ENCODE measurements at places on chromosomes 12 and 14. TPM values are rescaled to one million over a fixed set of nuclear protein-coding genes. Genes with fewer than 3 reads are reported as not detected.

The TMPRSS12 gene
- total RNA-seq: not detected

DNA sequence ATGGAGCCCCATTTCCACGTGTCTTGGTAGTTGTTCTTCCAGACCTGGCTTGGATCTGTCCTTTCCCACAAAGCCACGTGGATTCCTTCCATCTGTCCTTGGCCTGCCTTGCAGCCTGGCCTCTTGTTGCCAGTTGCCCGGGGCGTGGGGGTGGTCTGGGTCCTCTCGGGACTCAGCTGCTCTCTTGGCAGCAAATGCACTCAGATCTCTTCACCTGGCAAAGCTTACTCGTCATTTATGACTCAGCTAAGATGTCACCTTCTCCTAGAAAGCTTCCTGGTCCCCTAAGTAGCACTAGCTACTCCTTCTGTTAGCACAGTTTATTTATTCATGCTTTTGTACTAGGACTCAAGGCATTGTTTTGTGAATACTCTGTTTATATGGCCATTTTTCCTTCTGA, 13.6 kb downstream of the PLEKHG3 start:
- H3K4me3 ChIP-seq: no peak overlapping the region
- H3K4me1 ChIP-seq: peaks cover 8% of the 10 kb centered on the region
- DNase-seq: no peak
- peak overlapping the region; percentile 56 for H3K27ac ChIP-seq

The GNS gene
- total RNA-seq: 215 TPM

DNA sequence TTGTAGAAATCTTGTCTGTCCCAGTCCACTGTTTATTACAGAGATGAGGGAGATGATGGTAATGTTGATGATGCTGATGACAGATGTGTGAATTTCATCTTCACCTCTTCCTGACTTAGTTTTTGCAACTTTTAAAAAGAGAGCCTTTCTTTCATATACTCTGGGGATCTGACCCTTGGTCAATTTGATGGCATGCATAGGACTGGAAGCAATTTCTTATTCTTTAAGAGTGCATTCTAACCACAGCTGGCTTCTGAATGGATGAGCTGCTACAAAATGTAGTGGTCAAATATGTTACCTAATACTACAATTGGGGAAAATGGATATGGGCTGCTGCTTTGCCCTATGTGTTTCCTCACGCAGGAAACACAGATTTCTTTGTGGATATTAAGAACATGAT, 80.8 kb downstream of the MYRFL start:
- no peaks in the 10 kb centered on the region for H3K27me3 ChIP-seq
- no peak overlapping the region for H3K27ac ChIP-seq
- no peak overlapping the region for H3K4me3 ChIP-seq
- no peaks in the 10 kb centered on the region for H3K36me3 ChIP-seq

The DYNLL1 gene
- total RNA-seq: 258 TPM

DNA sequence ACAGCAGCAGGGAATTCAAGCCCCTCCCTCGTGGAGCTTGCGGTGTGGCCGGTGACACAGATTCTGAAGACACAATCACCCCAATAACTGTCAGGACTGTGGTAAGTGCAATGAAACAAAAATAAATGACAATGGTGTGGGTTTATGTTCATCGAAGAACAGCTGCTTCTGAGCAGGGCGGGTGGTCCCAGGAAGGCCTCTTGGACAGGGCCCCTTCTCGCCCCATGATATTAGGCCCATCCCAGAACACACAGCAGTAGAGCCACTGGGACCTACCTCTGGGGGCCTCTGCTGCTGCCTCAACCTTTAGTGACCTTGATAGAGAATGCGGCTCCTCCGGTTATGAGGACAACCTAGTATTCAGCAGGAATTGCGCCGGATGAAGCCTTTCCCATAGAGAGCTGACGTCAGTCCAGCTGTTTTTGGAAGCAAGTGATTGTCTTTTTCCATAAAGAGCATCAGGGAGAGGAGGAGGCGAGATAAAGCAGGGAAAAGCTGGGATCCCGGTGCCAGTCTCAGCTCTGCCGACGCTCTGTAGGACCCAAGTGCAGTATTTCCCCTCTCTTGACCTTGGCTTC, 84.1 kb upstream of the BCL11B start:
- DNase-seq: no peak
- H3K27ac ChIP-seq: no peak overlapping the region
- no peaks in the 10 kb centered on the region for H3K4me1 ChIP-seq
- H3K36me3 ChIP-seq: no peaks in the 10 kb centered on the region

The KLRF2 gene
- not detected for total RNA-seq

The SDR9C7 gene
- total RNA-seq: not detected

DNA sequence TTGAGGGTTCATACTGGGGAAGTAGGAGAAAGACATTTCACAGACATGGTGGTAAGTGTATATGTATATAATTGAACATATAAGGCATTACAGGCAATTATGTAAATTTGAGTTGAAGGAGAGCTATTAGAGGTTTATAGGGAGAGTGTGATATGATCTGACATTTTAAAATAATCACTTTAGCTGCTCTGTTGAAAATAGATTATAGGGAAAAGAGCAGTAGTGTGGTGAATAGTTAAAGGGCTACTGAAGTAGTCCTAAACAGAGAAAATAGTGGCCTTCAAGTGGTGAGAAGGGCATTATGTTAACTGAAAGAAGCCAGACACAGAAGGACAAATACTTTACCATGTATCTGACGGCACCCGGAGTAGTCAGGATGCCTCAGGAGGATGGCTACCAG, 234.2 kb downstream of the SLC41A2 start:
- no peak overlapping the region for H3K4me3 ChIP-seq
- no peaks in the 10 kb centered on the region for H3K27me3 ChIP-seq
- no peak overlapping the region for H3K27ac ChIP-seq

DNA sequence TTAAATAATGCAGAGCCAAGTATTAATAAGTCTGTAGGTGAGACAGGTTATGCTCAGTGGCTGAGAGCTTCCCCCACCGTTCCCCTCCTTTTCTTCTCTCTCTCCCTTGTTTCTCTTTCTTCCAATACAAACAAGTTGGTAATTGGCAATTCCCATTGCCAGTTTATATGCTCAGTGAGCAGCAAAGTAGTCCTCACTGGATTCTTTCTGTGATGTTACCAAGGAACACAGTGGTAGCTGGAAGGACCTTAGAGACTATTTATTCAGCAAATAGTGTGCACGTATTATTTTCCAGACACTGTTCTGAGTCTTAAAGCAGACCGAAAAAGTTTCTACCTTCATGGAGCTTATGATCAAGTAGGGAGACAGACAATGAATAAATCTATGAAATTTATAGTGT, 344.4 kb downstream of the FUT8 start:
- no peaks in the 10 kb centered on the region for H3K4me1 ChIP-seq
- no peak overlapping the region for H3K4me3 ChIP-seq
- H3K27me3 ChIP-seq: no peaks in the 10 kb centered on the region
- DNase-seq: no peak
- no peak overlapping the region for H3K27ac ChIP-seq

GRCh38 chr12:122133192-122133950, 40.6 kb downstream of the IL31 start:
- no peak for DNase-seq
- H3K27me3 ChIP-seq: no peaks in the 10 kb centered on the region
- peaks cover 50% of the 10 kb centered on the region for H3K36me3 ChIP-seq

- DNase-seq: no peak
- no peak overlapping the region for H3K27ac ChIP-seq
Observed at GRCh38 chr12:48069241-48069640, 36.6 kb downstream of the SENP1 start.

The KRT6C gene
- total RNA-seq: not detected

- no peak overlapping the region for H3K4me3 ChIP-seq
- H3K27ac ChIP-seq: no peak overlapping the region
- DNase-seq: peak; percentile 56
- no peaks in the 10 kb centered on the region for H3K27me3 ChIP-seq
Observed at GRCh38 chr12:27305673-27306456, 26.8 kb upstream of the BMAL2 start.

The RECQL gene
- 37.5 TPM for total RNA-seq

The HOXC4 gene
- total RNA-seq: 24.5 TPM

The FOXG1 gene
- total RNA-seq: not detected

DNA sequence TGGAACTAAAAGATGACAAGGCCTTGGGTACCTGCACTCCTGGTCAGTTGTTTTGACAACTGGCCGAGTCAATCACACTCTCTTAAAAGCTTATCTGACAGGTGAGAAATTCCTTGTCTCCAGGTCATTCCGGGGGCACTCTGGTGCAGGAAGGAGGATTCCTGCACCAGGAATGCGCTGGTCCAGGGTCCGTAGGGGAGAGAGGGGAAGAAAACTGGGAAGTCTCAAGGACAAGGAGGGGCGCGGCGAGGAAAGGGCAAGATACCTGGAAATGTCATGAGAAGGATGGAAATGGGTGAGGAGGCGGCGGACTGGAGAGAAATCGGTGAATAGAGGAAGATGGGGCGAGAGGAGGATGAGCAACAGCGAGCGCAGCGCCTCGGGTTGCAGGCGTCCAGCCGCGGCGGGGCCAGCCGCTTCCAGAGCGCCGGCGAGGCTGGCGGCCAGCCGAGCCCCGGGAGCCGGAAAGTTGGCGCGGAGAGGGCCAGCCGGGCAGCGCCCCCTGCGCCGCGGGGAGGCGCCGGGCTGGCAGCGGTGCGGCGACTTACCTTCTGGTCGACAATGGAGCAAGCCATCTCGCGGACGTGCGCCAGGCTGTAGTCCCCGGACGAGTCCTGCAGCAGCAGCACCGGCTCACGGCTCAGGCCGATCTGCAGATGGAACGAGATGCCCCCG, 809 bp downstream of the PRKD1 start:
- H3K4me3 ChIP-seq: peak overlapping the region; percentile 83
- H3K27ac ChIP-seq: peak overlapping the region; percentile 59
- DNase-seq: peak; percentile 69
- H3K4me1 ChIP-seq: peaks cover 4% of the 10 kb centered on the region
- no peaks in the 10 kb centered on the region for H3K27me3 ChIP-seq

DNA sequence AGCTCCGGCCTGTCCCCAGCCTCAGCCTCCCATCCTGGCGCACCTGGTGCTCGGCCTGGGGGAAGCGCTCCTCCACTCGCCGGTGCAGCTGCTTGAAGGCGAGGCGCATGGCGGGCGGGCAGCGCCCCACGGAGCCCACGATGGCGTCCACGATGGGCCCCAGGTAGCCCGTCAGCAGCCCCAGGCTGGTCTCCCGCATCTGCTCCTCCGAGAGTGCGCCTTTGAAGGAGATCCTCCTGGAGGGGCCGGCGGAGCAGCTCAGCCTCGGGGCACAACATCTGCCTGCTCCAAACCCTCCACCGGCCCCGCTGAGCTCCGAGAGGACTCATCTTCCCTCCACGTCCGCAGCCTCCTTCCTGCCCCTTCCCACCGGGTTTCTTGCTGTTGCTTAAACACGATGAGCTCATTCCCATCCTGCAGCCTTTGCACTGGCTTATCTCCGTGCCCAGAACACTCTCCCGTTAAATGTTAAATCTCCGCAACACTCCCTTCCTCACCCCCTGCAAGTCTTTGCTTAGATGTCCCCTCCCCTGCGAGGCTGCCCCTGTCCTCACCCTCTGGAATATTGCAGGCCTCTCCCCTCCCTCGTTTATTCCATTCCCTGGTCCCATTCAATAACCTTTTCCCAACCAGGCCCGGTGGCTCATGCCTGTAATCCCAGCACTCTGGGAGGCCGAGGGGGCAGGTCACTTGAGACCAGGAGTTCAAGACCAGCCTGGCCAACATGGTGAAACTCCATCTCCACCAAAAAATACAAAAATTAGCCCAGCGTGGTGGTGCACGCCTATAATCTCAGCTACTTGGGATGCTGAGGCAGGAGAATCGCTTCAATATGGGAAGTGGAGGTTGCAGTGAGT, 23.3 kb downstream of the RASAL1 start:
- no peaks in the 10 kb centered on the region for H3K36me3 ChIP-seq
- H3K4me3 ChIP-seq: no peak overlapping the region
- no peaks in the 10 kb centered on the region for H3K4me1 ChIP-seq
- H3K27ac ChIP-seq: no peak overlapping the region
- DNase-seq: no peak

DNA sequence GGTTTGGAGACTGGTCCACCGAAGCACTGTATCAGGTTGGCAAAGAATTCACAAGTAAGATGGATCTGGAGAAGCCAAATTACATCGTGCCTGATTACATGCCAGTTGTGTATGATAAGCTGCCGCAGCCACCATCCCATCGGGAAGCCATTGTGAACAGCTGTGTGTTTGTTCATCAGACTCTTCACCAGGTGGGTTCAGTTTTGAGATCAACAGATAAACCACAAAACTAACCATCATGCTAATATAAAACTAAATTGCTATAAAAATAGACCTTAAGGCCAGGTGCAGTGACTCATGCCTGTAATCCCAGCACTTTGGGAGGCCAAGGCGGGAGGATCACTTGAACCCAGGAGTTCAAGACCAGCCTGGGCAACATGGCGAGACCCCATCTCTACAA, 58.9 kb downstream of the HSP90AA1 start:
- peaks cover 65% of the 10 kb centered on the region for H3K36me3 ChIP-seq
- no peaks in the 10 kb centered on the region for H3K4me1 ChIP-seq
- no peak overlapping the region for H3K27ac ChIP-seq
- H3K27me3 ChIP-seq: no peaks in the 10 kb centered on the region

- H3K36me3 ChIP-seq: no peaks in the 10 kb centered on the region
- no peaks in the 10 kb centered on the region for H3K4me1 ChIP-seq
- no peak overlapping the region for H3K4me3 ChIP-seq
- H3K27ac ChIP-seq: no peak overlapping the region
- DNase-seq: no peak
- H3K27me3 ChIP-seq: no peaks in the 10 kb centered on the region
Observed at GRCh38 chr12:98770230-98770629, 125.1 kb downstream of the APAF1 start.

The NTN4 gene
- 83.2 TPM for total RNA-seq

GRCh38 chr14:58771016-58771415, 133.3 kb downstream of the DACT1 start:
- no peaks in the 10 kb centered on the region for H3K4me1 ChIP-seq
- no peak for DNase-seq

DNA sequence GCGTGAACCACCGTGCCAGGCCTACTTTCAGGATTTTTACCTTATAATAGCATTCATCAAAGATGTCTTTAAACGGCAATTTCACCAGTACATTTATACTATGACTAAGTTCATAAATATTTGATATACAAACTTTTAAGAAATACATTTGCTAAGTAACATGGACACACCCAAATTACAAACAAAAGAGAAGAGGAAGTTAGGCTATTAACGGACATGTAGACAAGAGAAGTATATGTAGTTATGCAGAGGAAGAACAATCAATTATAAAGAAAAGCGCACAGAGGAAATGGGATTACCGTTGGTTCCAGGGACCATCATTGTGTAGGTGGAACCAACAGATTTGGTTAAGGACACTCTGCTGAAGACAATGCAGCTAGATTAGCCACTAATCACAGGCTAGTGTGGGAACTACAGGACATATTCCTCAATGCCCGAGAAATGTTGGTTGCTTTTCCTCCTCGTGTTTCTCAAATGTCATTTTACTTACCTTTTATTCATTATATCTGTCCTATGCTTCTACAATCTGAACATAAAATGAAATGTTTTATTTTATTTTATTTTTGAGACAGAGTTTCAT, 24.0 kb upstream of the PKP2 start:
- no peaks in the 10 kb centered on the region for H3K36me3 ChIP-seq
- H3K4me1 ChIP-seq: no peaks in the 10 kb centered on the region
- DNase-seq: no peak
- H3K4me3 ChIP-seq: no peak overlapping the region

- H3K4me3 ChIP-seq: peak overlapping the region; percentile 68
- H3K27me3 ChIP-seq: peaks cover 11% of the 10 kb centered on the region
- peak; percentile 83 for DNase-seq
- H3K36me3 ChIP-seq: no peaks in the 10 kb centered on the region
Observed at GRCh38 chr12:44876544-44877410, 662 bp upstream of the NELL2 start.

The CCDC175 gene
- total RNA-seq: not detected

The GALNT16 gene
- 13.1 TPM for total RNA-seq

All from kidney (tissue), 22 donors.